Right atrium auricular region (tissue), 2 donors: ENCODE measurements at places on chromosomes 4 and X. TPM values are rescaled to one million over a fixed set of nuclear protein-coding genes. Genes with fewer than 3 reads are reported as not detected.

- DNase-seq = no peak
Observed at GRCh38 chr4:3863841-3864741, 97.9 kb downstream of the ADRA2C start.

DNA sequence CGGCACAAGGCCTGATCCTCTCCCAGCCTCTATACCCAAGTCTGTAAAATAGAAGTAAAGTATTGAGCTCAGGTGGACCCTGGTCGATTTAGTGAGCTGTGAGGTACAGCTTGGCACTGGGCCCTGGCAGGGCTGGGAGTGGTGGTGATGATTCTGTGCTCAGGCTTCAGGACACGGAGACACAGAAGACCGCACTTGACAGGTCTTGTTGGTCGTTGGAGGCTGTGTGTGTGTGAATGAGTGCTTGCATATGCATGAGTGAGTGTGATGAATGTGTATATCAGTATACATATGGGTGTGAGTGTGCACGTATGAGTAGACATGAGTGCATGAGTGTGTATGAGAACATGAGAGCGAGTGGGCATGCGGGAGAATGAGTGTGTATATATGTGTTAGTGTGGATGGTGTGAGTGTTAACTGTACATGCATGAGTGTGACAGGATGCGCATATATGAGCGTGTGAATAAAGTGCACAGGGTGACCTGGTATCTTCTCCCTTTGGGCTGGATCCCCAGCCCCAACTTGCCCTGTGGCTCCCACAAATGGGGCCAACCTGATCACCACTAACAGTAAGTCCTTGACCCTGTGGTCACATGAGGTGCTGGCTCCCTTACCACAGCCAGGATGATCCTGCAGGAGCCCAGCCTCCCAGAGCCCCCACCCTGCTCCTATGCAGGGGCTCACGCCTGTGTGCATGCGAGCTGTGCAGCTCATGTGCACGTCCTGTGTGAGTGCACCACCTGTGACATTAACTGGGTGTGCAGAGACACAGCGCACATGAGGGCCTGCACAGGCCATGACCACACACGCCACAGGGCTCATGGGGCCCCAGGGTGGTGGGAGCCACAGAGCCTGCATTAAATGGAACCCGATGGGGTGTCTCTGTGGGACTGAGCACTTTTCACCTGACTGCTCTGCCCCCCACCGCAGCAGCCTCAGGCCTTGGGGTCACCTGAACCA lies 20.8 kb downstream of the SH3BP2 start:
- DNase-seq = no peak

GRCh38 chr4:41420541-41420940 lies 117.4 kb upstream of the LIMCH1 start:
- no peak for DNase-seq

DNA sequence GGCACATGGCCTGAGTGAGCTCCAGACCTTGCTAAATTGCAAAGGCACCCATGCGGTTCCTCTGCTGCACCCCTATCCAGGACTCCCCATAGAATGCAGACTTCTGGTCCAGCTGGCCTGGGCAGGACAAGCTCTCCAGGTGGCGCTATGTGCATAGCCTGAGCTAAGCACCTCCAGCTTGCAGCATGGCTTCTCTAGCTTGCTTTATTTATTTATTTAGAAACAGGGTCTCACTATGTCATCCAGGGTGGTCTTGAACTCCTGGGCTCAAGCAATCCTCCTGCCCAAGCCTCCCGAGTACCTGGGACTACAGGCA lies 5.5 kb upstream of the WFS1 start:
- no peak for DNase-seq

- DNase-seq = no peak
Observed at GRCh38 chrX:72236841-72237240, 2.0 kb downstream of the ERCC6L start.

DNA sequence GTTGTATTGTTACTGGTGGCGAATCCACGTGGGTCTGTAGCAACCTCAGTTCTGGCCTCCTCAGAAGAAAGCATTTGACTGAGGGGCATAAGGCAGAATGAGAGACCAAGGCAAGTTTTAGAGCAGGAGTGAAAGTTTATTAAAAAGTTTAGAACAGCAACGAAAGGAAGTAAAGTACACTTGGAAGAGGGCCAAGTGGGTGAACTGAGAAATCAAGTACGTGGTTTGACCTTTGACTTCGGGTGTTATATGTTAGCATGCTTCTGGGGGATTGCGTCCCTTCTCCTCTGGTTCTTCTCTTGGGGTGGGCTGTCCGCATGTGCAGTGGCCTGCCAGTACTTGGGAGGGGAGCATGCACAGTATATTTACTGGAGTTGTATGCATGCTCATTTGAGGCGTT lies 232.7 kb upstream of the GATB start:
- DNase-seq = no peak

The ADAM29 gene
- not detected for total RNA-seq

The USP11 gene
- 63.6 TPM for total RNA-seq

The PDE6B gene
- 4.6 TPM for total RNA-seq

The GNRHR gene
- not detected for total RNA-seq

The REPS2 gene
- 14.1 TPM for total RNA-seq
